Kidney capillary endothelial cell (primary cell): ENCODE measurements at places on chromosomes 5 and 9.
A peak's percentile ranks its signal among the peaks of the same experiment; 100 is the strongest.

DNA sequence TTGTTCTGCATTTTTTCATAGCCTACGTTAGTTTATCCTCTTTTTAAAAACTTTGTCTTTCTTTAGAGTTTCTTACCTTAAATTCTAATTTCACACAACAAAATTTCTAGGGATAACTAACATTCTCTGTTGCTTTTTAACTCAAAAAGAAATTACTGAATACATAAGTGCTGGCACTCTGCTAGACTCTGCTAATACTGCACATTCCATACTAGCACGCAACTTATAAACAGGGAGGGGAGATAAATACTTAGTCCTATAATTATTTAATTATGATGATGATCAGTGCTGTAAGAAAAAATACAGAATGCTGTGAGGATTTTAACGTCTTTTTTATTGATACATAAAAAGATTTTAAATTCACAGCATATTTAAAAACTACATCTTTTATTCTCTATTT is 25.1 kb downstream of the RNF145 start:
- DNase-seq: no peak

DNA sequence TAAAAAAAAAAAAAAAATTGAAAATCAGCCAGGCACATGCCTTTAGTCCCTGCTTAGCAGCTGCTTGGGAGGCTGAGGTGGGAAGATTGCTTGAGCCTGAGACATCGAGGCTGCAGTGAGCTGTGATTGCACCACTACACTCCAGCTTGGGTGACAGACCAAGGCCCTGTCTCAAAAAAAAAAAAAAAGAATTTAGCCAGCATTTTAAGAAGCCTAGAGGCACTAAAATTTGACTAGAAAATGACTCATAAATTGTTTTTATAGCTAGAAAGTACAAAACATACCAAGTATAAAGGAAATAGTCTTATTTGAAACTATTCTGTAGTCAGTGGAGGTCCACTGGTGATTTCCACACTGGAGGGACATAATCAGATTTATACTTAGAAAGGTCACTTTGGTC is 17.5 kb downstream of the LRRC70 start:
- no peak for DNase-seq

DNA sequence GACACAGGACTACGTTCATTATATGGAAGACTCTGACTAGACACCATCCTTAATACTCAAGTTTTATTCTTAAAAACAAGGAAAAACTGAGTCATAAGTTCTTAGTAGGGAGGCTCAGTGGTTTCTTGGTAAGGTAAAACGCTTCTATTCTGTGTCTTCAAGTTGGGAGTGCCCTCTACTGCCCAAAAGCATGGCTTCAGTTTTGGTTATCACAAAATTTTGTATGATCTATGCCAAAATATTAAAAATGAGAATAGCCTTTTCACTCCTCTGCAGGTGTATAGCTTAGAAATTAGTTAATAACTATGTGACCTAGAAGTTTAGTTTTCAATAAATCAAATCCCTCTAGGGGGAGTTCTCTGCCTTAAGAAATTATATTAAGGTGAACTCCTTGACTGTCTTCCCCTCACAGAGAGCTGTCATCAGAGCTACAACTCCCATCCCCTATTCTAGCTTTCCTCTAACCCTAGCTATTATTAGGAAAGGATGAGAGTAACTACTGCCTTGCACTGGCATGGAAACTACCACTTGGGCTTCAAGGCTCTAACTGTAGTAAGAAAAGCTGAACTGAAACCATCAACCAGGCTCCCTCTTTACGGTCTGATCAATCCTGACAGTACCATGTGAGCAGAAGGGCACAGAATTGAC is 189.7 kb downstream of the GNAQ start:
- no peak for DNase-seq

GRCh38 chr9:128881884-128882676 is at the start of the genes KYAT1 and LRRC8A:
Gene KYAT1, minus strand, starts transcription at chr9:128881950. Its CDS starts 36,545 bp downstream, at chr9:128845405.
Gene LRRC8A, plus strand, starts transcription at chr9:128882133. Its CDS starts 25,032 bp downstream, at chr9:128907165.
- DNase-seq: peak; percentile 90

DNA sequence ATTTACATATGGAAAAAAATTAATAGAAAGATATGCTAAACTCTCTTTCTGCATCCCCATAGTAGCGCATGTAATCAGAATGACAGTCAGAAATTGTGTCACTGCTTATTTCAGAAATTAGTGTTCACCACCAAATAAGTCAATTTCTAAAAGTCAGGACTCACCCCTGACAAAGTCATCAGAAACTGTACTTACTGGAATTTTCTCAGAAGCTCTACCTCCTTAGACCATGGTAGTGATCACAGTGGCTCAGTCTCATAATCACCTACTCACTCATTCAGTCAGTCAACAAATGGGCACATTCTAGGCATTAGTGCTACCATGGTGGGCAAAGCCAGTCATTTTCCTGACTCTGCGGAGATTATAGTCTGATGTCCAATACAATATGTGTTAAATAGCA is 22.0 kb downstream of the THBS4 start:
- no peak for DNase-seq

GRCh38 chr5:60522292-60522905 is 177.6 kb downstream of the DEPDC1B start:
- DNase-seq: peak; percentile 34

GRCh38 chr9:88658311-88658822 is 123.4 kb downstream of the NXNL2 start:
- no peak for DNase-seq

- DNase-seq: no peak
Observed at GRCh38 chr9:6049798-6050197, 34.4 kb upstream of the RANBP6 start.

DNA sequence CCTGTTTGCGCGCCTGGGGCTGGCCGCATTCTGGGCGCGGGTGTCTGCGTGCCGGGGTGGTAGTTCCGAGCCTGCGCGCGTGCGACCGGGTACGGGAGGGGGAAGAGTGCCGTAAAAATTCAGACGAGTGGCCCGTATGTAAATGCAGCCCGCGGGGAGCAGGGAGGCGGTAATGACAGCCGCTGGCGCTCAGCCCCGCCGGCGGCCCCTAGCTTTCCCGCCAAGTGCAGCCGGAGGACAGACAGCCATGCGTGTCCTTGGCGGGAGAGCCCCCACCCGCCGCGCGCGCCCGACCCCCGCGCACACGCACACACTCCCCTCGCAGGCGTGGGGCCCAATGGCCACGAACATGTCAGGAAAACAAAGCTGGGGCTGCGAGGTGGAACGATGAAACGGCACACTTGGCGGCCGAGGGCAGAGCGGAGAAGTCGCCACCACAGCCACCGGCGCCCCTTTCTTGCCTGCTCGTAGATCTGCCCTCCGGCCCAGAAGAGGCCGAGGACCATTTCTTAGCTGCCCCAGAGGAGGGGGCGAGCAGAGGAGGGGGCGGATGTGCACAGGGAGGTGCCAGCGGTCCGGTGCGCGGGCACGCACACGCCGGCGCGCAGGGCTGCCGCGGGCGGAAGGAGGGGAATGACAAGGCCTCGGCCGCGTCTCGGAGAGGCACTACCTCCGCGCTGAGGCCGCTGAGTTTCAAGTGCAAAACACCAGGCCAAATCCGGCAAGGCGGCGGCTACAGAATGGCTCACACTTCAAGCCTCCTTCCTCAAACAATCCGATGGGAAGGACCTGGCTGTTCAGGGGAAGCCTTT is 208.4 kb downstream of the MEF2C start:
- no peak for DNase-seq

DNA sequence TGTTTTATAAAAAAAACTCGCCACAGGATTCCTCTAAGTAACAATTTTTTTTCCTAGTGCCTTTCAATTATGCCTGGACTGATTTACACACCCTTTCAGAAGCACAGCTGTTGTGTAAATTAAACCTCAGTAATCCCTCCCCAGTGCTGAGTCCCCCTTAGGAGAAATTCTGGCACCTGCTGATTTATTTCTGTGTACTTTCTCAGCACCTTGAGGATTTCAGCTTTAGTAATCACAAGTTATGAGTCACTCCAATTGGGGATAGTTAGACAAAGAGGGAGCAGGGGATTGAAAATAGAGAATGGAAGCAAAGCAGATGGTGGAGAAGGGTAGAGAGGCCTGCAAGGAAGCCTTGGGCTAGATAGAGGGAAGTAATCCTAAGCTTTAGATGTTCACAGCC is 171.7 kb downstream of the TTLL11 start:
- no peak for DNase-seq

DNA sequence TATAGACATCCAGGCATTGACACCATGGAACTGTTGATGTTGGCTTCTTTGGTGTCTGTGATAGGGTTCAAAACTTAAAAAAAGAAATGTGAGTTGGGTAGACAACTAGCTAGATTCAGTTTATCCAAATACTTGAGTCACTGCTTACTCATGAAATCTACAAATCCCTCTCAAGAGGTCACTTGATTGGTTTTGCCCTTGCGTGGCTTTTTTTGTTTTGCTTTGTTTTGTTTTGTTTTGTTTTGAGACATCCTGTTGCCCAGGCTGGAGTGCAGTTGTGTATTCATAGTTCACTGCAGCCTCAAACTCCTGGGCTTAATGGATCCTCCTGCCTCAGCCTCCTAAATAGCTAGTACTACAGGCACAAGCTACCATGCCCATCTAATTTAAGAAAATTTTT is 10.5 kb upstream of the ENTREP1 start:
- DNase-seq: no peak

DNA sequence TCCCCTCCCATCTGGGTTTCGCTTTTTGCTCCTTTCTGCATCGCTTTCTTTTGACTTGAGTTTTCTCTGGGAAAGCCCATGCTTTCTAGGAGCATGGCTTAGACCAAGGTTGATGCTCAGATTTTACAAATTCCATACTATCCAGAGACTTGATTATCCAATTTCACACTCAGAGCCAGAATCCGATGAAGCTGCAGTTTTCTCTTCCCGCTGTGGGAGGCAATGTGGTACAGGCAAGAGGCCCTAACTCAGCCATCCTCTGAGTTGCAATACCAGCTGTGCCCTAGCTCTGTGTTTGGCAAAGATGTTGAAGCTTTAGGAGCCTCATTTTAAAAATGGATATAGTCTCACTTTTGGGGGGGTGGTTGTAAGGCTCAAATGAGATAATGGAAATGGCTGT is 85.1 kb downstream of the BRINP1 start:
- no peak for DNase-seq

- no peak for DNase-seq
Observed at GRCh38 chr9:93072383-93072795, 13.9 kb downstream of the SUSD3 start.

GRCh38 chr9:27590651-27591050 is 17.4 kb upstream of the C9orf72 start:
- no peak for DNase-seq

- no peak for DNase-seq
Observed at GRCh38 chr5:110414360-110414759, 312.1 kb downstream of the TMEM232 start.

- no peak for DNase-seq
Observed at GRCh38 chr5:17878541-17878940, 244.3 kb downstream of the TAF11L14 start.

- DNase-seq: no peak
Observed at GRCh38 chr9:36218011-36218410, 27.3 kb downstream of the CLTA start.

DNA sequence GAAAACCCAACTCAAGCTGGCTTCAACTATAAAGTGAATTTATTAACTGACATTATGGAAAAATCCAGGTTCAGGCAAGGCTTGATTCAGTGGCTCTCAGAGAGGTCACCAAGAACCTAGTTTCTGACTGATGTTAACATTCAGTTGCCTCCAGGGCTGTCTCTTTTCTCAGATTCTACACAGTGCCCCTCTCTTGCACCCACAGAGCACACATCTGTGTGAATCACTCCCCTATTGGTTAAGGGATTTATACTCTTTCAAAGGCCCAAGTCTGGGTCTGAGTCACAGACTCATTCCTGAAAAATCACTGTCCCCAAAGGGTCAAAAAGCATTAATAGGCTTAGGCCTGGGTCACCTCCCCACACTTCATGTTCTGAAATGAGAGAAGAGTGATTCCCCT is 6.2 kb upstream of the HAVCR2 start:
- DNase-seq: no peak

- DNase-seq: peak; percentile 58
Observed at GRCh38 chr9:126805554-126806262, 868 bp downstream of the ZBTB43 start.

DNA sequence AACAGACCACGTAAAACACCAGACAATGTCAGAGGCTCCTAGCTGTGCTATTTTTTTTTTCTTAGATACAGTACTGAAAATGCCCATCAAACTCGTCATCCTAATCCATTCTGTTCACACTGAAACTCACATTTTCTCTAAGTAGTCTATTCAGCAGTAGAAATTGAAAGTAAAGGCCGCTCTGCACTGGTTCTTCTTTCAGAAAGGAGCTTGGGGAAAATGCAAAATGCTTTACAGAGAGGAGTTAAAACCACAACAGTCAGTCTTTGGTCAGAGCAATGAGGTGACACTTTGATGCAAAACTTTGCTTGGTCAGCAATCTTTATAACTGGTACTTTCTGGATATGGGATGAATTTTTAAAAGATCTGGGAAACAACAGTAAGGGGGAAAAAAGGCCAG is 43.8 kb upstream of the SUSD1 start:
- DNase-seq: no peak

- no peak for DNase-seq
Observed at GRCh38 chr5:39209924-39210323, 9.4 kb downstream of the FYB1 start.

GRCh38 chr5:154766558-154767281 is 11.5 kb downstream of the LARP1 start:
- no peak for DNase-seq

- DNase-seq: no peak
Observed at GRCh38 chr5:149337736-149338135, 7.6 kb upstream of the GRPEL2 start.

DNA sequence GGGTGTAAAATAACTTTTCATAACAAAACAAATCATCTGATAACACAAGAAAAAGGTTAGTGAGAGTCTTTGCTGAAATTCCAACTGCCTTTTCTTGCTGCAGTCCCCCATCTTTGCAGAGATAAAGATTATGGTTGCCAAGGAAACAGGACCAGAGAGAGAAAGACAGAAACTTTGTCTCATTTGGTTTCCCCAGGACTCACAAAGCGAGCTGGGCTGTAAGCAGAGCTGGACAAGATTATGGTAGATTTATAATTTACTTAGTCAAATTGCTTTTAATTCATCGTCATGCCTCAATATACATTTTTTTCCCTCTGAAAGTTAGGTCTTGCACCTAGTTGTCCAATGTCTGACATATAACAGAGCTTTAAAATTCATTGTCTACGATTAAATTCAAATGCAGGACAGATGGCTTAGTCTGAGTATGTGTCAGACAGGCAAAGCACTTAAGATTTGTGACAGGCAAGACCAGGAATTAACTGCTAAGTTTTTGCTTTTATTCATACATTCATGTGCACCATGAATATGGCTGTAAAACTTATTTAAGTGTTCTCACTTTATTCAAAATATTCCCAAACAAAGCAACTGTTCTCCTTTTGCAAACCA is 17.4 kb downstream of the ENC1 start:
- DNase-seq: no peak

- DNase-seq: no peak
Observed at GRCh38 chr5:121273833-121274433, 577.7 kb upstream of the FTMT start.

- DNase-seq: peak; percentile 66
Observed at GRCh38 chr9:118522093-118523028, 818.2 kb downstream of the TLR4 start.

DNA sequence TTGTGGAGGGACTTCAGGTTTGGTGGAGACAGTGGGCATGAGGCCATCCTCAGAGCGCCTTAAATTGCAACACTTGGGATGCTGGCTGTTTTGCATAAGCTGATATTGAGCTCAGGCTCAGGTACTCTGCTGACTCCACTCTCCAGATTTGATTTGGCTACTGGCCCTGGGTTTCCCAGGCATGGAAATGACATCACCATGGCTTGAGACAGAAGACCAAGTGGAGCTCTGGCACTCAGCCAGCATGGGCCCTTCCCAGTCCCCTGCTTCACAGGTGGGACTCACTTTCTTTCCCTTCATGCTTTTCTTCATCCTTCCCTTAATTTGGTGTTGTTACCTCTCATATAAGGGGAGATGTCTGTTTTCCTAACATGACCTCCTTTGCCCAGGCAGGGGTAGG is 72.0 kb upstream of the IL12B start:
- no peak for DNase-seq
